ENCODE measurements at places on chromosomes 1 and 21.
A peak's percentile ranks its signal among the peaks of the same experiment; 100 is the strongest.

DNA sequence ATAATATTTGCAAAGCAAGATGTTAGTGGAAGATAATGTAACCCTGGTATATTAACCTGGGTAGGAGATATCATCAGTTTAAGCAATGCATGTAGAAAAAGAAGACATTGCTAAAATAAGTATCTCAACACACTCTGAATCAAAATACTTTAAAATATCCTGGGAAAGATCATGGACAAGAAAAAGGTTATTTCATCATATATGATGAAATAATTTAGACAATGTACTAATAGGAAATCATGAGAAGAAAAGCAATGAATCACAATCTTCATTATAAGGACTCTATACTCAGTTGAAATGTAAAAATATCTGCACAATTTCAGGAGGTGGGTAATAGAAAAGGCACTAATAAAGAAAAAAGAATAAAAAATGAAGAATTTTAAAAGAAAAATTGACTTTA lies 158.8 kb downstream of the KCNT2 start:
- no peak for DNase-seq

DNA sequence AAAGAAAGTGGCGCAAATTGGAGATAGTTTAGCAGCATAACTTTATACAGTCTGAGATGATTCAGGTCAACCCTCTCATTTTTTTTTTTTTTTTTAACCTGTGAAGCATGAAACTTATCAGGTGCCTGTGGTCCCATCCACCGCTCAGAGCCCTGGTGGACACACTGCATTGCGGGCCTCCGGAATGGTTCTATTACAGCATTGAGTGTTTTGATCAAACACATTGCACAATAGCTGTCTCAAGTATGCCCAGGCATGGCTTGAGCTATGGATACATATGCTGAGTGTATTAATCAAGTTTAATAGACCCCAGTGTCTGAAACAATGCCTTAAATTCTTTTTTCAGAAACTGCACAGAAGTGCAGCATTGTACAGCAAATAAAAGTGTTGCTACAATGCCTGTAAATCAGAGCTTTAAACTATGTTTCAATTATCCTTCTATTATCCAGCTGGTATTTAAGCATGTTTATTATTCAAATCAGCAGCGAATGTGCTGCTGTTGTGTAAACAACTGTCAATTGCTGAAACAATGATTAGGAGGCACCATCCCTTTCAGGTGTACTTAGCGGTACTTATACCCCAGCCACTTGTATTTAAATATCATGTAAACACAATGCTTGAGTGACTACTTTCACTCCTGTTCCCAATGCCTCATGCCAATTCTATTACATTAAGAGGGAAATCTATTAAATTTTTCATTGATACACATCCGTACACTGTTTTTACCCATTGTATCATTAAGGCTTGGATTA lies 456.6 kb downstream of the RPS6KC1 start:
- DNase-seq = no peak

- no peak for DNase-seq
Observed at GRCh38 chr1:180594723-180595122, 36.0 kb downstream of the OVAAL start.

GRCh38 chr1:3553166-3553939 lies 58.0 kb downstream of the MEGF6 start:
- DNase-seq = no peak

GRCh38 chr1:177448652-177449357 lies 278.0 kb downstream of the BRINP2 start:
- no peak for DNase-seq

- DNase-seq = no peak
Observed at GRCh38 chr1:198187973-198188588, 31.3 kb downstream of the NEK7 start.

DNA sequence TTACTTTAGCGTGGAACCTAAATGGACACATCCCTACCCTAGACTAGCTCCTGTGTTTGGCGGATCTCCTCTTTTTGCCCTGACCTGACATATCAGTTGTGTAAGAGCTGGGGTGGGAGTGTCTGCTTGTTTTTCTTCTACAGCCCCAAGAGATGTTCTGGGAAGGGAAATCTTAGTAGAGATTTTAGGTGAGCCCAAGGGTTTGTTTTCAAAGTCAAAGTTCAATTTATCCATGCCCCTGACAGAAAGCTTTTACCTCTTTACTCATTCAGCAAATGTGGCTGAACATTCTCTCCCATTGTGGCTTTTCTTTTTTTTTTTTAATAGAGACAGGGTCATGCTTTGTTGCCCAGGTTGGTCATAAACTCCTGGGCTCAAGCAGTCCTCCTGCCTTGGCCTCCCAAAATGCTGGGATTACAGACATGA lies 7.3 kb upstream of the TARS2 start:
- DNase-seq = no peak

DNA sequence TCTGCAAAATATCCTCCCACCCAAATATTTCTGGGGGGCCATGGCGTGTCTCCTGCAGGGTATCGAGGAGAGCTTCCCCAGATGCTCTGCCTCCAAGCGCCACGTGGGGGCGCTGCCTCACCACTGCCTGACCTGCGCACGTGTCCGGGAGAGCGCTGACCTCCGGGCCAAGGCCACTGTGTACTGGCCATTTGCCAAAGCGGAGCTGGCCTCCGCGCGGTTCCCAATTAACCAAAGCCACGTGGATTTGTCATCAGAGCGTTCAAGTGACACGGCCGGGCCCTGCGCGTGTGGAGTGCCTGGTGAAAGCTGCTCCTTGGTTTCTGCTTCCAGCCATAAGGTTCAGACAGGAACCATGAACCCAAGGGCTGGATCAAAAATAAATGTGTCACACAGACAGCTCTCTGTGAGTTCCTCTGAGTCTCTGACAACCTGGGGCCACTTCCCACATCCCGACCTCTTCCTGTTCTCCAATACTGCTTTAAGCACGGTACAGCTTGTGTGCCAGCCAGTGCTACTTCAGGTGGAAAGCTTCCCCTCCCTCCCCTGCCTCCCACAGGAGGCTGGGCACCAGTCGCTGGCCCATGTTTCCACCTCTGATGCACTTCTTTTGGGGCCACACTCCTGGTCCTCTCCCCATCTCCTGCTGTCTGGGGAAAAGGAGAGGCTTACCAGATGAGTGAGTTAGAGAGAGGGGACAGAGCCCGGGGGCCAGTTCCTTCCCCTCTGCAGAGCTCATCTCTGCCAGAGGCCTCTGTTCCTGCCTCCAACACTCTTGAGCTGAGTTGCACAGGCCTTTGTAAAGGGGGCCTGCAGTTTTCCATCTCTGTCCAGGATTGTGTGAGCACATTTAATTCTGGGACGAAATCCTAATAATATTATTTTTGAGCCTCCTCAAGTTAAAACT lies 26.1 kb downstream of the ZP4 start:
- DNase-seq = no peak

DNA sequence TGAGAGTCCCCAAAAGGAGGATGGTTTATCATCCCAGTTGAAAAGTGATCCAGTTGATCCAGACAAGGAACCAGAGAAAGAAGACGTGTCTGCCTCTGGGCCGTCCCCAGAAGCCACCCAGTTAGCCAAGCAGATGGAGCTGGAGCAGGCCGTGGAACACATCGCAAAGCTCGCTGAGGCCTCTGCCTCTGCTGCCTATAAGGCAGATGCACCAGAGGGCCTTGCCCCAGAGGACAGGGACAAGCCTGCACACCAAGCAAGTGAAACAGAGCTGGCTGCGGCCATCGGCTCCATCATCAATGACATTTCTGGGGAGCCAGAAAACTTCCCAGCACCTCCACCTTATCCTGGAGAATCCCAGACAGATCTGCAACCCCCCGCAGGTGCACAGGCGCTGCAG lies 43.3 kb downstream of the ZBTB17 start:
- no peak for DNase-seq

DNA sequence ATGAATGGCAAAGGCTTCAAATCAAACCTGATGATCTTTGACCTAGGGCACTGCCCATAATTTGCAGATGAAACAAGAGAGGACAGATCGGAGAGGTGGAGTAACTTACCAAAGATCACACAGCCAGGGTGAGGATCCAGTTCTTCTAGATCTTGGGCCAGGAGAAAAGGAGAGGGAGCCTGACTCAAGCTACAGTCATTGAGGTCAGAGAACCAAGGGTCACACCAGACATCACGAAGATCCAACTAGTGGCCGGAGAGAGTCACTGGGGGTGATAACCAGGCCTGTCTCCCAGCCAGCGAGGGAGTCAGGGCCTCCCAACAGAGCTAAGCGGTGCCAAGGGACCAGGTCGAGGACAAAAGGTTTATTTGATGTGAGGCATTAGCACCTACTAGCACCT lies 115.0 kb downstream of the RIPK4 start:
- no peak for DNase-seq

DNA sequence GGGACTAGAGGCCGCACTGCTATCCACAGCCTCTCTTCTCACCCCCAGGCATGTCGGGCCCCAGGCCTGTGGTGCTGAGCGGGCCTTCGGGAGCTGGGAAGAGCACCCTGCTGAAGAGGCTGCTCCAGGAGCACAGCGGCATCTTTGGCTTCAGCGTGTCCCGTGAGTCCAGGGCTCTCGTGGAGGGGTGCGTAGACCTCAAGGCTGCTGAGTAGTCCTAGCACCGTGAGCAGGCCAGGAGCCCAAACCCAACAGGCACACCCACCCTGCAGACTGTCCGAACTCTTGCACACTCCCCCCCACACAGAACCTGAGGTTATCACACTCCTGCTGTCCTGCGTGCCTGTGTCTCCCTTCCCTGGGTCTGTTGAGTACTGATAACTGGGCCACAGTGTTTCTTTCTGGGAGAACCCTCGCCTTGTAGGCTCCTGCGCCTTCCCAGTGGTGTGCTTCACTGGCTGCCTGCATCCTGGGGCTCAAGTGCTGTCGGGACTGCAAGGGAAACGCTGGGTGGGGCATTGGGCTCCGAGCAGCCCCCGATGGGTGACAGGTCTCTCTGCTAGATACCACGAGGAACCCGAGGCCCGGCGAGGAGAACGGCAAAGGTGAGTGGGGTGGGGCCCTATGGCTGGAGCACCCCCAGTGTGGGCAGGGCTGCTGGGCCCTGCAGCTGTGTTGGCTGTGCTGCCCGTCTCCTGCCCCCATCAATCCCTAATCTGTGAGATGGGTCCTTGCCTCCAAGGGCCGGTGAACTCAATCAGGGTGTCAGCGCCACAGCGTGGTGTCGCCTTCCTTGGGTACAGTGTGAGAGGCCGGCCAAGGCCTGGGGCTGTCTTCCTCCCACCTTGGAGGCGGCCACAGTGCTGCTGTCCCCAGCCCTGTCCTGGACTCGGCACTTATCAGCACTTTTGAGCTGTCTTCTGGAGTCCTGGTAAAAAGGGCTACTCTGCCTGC lies 4.0 kb upstream of the GJC2 start:
- DNase-seq = no peak

GRCh38 chr1:107862064-107862463 lies 102.9 kb downstream of the VAV3 start:
- no peak for DNase-seq

- no peak for DNase-seq
Observed at GRCh38 chr1:77303387-77303786, 21.6 kb downstream of the AK5 start.

- DNase-seq = no peak
Observed at GRCh38 chr1:234089396-234089795, 184.9 kb downstream of the SLC35F3 start.

- no peak for DNase-seq
Observed at GRCh38 chr1:22018583-22019559, 17.4 kb downstream of the CELA3A start.

GRCh38 chr21:37531431-37531932 lies 164.9 kb downstream of the DYRK1A start:
- no peak for DNase-seq

- DNase-seq = no peak
Observed at GRCh38 chr1:2271211-2271721, 43.1 kb downstream of the SKI start.

DNA sequence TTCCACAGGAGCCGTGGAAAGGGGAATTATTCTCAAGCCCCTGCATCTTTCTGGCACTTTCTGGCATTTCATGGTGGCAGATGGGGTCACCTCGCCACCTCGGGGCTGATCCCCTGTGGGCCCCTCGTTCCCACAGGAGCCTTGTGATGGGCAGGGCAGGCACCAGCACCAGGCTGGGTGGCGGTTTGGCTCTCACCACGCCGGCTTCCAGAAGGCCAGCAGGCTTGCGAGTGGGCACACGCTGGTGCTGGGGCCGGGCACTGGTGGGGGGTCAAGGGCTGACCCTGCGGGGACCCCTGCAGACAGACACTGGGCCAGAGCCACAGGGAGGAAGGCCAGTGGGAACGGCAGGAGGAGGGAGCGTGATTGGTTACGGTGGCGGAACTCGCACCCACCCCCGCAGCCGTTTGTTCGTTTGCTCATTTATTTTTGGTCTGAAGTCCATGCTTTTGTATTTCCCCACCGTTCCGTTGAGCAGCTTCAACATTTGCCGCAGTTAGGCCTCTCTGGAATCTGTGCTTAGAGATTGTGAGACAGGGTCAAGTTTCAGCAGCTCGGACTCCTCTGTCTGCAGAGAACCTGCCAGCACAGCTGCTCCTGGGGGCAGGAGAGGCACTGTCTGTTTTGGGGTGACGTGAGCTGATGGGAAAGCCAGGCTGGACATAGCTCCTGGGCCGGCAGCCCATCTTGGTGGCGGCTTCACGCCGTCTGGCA lies 5.3 kb downstream of the COL18A1 start:
- no peak for DNase-seq

GRCh38 chr1:225974454-225974853 lies 24.7 kb downstream of the SDE2 start:
- no peak for DNase-seq

- DNase-seq = no peak
Observed at GRCh38 chr1:186086583-186086982, 288.5 kb downstream of the TPR start.

DNA sequence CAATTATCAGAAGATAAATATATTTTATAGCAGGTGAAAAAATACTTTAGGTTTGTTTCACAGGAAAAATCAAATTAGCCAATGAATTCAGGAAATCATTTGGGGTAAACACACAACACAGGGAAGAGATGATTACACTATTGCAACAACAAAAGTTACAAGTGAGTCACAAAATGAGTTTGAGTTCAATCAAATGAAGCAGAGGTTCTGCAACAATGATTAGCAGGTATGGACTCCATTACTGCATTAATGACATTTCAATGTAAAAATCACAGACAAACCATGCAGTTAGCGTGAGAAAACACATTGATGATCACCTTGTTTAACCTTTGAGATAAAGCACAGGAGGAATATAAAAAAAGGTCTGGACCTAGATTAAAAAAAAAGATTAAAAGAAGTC lies 9.7 kb downstream of the ADGRL4 start:
- no peak for DNase-seq

- DNase-seq = no peak
Observed at GRCh38 chr1:185377831-185378230, 60.8 kb upstream of the IVNS1ABP start.

GRCh38 chr1:45815667-45816458 lies 12.5 kb downstream of the MAST2 start:
- no peak for DNase-seq

GRCh38 chr1:26993237-26994019 lies at the start of gene TRNP1:
Gene TRNP1 (plus strand): TSS chr1:26993692. CDS start chr1:26993787, 95 bp downstream.
- peak; percentile 16 for DNase-seq

Measured in stimulated activated CD8-positive, alpha-beta memory T cell treated with anti-CD3 and anti-CD28 coated beads, Interleukin-4, amount 100 ng/mL, for 1 hour (primary cell).